ENCODE measurements at places on chromosomes 5 and 9.
A peak's percentile ranks its signal among the peaks of the same experiment; 100 is the strongest.

DNA sequence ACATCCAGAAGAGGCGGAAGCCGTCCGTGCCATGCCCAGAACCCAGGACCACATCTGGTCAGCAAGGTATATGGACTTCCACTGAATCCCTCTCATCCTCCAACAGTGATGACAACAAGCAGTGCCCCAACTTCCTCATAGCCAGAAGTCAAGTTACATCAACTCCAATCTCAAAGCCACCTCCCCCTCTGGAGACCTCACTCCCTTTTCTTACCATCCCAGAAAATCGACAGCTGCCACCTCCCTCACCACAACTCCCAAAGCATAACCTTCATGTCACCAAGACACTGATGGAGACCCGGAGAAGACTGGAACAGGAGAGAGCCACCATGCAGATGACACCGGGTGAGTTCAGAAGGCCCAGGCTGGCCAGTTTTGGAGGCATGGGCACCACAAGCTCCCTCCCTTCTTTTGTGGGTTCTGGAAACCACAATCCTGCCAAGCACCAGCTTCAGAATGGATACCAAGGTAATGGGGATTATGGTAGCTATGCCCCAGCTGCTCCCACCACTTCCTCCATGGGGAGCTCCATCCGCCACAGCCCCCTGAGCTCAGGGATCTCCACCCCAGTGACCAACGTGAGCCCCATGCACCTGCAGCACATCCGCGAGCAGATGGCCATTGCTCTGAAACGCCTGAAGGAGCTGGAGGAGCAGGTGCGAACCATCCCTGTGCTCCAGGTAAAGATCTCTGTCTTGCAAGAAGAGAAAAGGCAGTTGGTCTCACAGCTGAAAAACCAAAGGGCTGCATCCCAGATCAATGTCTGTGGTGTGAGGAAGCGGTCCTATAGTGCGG lies 130.3 kb upstream of the DMRT1 start:
- DNase-seq = no peak

DNA sequence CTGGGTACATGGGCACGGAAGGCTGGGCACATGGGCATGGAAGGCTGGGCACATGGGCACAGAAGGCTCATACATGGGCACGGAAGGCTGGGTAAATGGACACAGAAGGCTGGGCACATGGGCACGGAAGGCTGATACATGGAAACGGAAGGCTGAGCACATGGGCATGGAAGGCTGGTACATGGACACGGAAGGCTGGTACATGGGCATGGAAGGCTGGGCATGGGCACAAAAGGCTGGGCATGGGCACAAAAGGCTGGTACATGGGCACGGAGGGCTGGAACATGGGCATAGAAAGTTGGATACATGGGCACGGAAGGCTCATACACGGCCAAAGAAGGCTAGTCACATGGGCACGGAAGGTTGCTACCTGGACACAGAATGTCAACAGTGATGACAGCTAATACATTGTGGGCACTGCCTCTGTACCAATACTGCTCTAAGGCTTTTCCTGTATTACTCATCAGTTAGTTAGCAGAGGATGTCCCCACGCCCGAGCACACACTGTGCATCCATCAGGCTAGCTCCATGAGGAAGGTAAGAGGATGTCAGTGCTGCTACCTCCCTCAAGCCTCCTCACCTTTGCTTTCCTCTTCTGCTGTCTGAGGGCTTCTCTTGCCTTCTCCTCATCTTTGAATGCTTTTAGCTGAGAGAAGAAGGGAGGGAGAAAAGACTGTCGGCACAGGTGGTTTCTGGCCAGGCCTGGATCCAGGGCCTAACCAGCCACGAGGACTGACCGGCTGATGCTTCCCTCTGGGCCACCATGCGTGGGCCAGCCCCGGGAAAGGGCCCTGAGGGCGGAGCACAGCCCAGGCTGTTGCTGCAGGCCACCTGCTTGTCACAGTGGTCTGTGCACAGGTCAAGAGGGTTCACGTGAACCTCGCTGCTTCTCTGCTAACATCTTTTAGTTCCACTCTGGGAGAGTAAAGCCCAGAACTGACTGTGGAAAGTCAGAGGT lies 14.3 kb downstream of the GPX3 start:
- no peak for DNase-seq

DNA sequence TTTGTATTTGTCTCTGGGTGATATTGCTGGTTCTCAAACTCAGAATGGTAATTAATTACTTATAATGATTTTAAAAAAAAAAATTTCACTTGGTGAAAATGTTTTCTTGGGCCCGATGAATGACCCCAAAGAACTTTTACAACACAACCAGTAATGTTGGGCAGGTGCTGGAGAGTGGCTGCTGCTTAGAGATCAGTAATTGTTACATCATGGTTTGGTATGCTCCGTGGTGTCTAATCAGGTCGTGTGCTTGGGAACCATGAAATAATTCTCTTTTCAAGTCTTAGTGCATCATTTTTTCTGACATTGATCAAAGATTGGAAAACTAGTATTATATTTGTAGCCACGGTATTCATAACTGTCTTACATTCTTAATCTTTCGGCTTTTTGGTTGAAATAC lies 29.3 kb downstream of the PCBD2 start:
- no peak for DNase-seq

DNA sequence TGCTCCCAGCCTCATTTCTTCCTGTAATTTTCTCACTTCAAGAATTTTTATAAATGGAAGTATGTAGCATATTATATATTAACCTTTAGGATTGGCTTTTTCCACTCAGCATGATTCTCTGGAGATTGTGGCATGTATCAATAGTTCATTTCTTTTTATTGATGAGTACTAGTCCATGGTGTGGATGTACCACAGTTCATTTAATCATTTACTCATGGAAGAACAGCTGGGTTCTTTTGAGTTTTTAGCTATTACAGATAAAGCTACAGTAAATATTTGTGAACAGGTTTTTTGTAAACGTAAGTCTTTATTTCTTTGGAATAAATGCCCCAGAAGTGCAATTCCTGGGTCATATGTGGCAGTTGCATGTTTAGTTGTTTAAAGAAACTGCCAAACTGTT lies 76.1 kb downstream of the UHRF2 start:
- DNase-seq = no peak

DNA sequence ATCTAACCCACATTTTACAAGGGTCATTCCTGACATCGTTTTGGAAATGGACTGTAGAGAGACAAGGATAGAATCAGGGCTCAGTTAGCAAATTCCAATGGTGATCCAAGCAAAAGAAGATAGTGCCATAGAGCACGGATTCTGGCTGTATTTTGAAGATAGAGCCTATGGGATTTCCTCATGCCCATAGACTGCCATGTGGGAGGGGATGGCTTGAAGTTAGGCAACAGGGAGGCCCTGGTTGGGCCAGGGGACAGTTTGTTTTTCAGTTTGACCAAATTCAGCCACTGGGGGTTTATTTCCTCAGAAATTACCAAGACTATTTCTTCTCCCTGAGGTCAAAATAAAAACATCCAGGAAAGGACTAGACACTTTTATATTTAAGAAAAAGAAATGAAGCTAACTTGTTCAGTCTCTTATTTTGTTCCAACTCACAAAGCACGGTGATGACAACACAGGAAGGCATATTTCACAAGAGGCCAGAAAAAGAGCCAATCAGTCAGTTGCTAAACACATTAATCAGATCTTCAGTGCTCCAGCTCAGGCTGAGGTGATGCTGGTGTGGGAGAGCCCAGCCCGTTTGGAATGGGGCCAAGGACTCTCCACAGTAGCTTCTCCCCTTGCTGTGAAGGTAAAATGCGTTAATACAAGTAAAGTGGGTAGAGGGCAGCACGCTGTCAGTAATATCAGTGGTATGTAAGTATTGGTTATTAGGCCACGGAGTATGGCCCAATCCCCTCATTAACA lies 4.4 kb upstream of the DCTN4 start:
- no peak for DNase-seq

GRCh38 chr9:89853931-89854330 lies 249.1 kb downstream of the GADD45G start:
- DNase-seq = no peak

DNA sequence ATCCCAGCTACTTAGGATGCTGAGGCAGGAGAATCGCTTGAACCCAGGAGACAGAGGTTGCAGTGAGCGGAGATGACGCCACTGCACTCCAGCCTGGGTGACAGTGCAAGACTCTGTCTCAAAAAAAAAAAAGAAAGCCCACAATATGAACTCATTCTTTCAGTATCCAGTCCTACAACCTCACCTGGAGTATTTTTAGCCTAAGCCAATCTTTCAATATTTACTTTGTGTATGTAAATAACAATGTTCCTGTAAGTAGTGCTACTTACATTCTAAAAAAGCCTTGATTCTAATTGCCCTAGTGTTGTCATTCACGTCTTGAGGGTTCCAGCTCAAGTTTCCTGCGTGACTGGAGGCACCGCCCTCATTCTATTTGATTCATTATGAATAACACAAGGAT lies 62.0 kb downstream of the BHMT start:
- no peak for DNase-seq

- DNase-seq = no peak
Measured at GRCh38 chr9:14722391-14723035, at the start of gene CER1. Gene CER1, minus strand, starts transcription at chr9:14722733. Its CDS starts 61 bp downstream, at chr9:14722672.

DNA sequence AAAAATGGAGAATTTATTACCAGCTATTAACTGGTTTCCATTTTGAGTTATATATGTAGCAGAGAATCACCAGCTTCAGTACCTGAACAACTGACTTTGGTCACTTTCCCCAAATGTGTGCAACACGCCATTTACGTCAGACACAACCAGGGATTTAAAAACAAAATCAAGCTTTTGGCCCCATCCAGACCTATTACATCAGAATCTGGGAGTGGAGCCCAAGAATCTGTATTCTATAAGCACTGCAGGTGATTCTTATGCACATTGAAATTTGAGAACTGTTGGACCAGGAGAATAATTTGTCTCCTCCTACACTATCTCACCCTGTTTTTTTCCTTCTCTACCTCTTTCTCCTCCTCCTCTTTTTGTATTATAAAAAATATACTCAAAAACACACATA lies 295.9 kb downstream of the PRELID2 start:
- no peak for DNase-seq

DNA sequence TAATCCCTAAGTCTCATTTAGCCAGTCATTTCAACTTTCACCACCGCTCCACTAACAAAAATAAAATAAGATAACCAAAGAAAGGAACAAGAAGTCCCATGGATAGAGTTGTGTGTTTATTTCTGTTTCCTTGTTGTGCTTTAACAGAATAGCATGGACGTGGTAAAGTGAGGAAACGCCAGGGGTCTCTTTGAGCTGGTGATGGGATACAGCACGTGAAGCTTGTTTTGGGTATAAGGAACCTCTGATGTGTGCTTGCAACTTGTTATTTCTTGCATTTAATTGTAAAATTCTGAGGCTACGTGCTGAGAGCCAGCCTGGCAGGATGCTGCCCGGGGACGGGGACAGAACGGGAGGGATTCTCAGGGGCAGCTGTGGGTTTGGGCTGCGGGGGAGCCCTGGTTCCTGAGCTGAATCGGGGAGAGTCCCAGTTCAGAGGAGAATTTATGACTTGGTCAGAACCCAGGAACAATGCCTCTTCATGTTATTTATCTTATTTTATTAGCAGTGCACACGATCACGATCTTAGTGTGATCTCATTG lies 63.4 kb downstream of the ANKRD33B start:
- DNase-seq = no peak

DNA sequence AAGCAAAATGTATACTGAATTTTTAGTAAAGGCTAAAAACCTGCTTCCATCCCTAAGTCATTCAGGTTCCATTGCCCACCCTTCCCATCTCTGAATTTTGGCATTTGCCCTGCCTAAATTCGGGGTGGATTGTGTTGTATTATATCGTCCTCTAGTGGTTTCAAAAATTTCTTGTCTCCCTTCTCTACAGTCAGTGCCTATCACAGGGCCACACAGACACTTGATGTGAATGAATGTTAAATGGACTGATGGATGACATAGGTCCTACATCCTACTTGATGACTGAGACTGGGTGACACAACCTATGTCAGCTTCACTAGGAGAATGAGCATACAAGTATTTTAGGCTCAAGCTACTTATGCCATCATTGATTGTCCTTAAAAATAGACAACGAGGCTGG lies 45.6 kb upstream of the SLC30A5 start:
- DNase-seq = no peak

- DNase-seq = no peak
Measured at GRCh38 chr5:1007221-1007680, 1.4 kb upstream of the NKD2 start.

DNA sequence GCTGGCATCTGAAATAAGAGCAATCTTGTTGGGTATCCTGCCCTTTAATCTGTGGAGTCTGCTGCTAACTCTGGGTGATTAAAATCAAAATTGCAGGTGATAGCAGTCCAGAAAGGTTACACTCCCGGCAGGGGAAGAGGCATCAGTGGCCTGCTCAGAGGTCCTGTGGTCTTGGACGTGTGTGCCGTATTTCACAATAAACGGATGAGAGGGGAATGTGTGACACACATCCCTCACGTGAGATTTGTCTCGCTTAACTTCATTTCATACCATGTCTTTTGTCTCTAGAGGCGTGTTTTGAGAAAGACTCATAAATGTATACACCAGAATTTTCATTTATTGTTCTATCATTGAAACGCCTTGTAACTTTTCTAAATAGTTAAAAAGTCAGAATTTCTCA lies 36.6 kb downstream of the FAM240B start:
- DNase-seq = no peak

- DNase-seq = no peak
Measured at GRCh38 chr5:174347183-174347582, 301.7 kb downstream of the NSG2 start.

GRCh38 chr9:2336055-2336454 lies 285.5 kb upstream of the VLDLR start:
- DNase-seq = no peak

DNA sequence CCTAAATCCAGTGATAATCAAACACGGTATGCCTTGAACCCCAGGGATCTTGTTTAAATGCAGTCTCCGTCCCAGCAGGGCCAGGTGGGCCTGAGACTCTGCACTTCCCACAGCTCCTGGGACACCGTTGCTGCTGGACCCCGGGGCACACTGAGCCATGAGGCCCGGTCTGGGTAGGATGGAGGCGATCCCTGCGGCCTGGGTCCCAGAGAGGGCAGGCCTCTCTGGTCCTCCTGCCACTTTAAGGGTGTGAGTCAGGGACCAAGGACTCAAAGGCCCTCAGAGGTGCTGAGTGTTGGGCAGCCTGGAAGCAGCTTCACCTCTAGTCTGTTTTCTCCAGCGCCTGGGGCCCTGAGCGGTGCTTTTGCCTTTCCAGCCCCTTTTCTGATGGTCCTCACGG lies 34.1 kb upstream of the SLC9A3 start:
- DNase-seq = no peak

GRCh38 chr9:111458139-111459009 lies 25.8 kb downstream of the ECPAS start:
- DNase-seq = no peak

- DNase-seq = peak; percentile 65
Measured at GRCh38 chr9:109101810-109102209, 17.9 kb downstream of the TMEM245 start.

All from CD4-positive, alpha-beta T cell treated with Interleukin-6 at 100 ng/mL for 8 hours (primary cell).